ENCODE measurements at places on chromosomes 11 and 22. TPM values are rescaled to one million over a fixed set of nuclear protein-coding genes. Genes with fewer than 3 reads are reported as not detected.

The UCP3 gene
- total RNA-seq = 1.1 TPM

The PLEKHB1 gene
- 1.5 TPM for total RNA-seq

The LGALS12 gene
- not detected for total RNA-seq

The ANGPTL5 gene
- total RNA-seq = 0.16 TPM

The MUC2 gene
- total RNA-seq = 0.13 TPM

The RAG2 gene
- not detected for total RNA-seq

The CRYAB gene
- 20.7 TPM for total RNA-seq

The KRTAP5-1 gene
- total RNA-seq = not detected

The IL10RA gene
- not detected for total RNA-seq

The CTSW gene
- total RNA-seq = 0.07 TPM

The OR4S2 gene
- not detected for total RNA-seq

The LDHAL6A gene
- not detected for total RNA-seq

The DSCAML1 gene
- 0.30 TPM for total RNA-seq

The MIOX gene
- not detected for total RNA-seq

The DENND6B gene
- 3.2 TPM for total RNA-seq

The PPP6R3 gene
- total RNA-seq = 65.7 TPM

The MCAM gene
- 8.0 TPM for total RNA-seq

The JRKL gene
- 6.3 TPM for total RNA-seq

The SLC5A1 gene
- 0.08 TPM for total RNA-seq

The SYT12 gene
- total RNA-seq = 22.3 TPM

The FGF19 gene
- 0.09 TPM for total RNA-seq

The TESMIN gene
- total RNA-seq = 6.2 TPM

The FAM180B gene
- not detected for total RNA-seq

The FGF3 gene
- total RNA-seq = not detected

The TMEM191C gene
- 0.71 TPM for total RNA-seq

The VSIG10L2 gene
- not detected for total RNA-seq

The P2RY6 gene
- 2.8 TPM for total RNA-seq

The PRR33 gene
- total RNA-seq = not detected

The ADM2 gene
- total RNA-seq = 0.60 TPM

Measured in A549 treated with dexamethasone at 1 μM for 4 hours (cell line).